ENCODE measurements at places on chromosomes 6 and 20.

DNA sequence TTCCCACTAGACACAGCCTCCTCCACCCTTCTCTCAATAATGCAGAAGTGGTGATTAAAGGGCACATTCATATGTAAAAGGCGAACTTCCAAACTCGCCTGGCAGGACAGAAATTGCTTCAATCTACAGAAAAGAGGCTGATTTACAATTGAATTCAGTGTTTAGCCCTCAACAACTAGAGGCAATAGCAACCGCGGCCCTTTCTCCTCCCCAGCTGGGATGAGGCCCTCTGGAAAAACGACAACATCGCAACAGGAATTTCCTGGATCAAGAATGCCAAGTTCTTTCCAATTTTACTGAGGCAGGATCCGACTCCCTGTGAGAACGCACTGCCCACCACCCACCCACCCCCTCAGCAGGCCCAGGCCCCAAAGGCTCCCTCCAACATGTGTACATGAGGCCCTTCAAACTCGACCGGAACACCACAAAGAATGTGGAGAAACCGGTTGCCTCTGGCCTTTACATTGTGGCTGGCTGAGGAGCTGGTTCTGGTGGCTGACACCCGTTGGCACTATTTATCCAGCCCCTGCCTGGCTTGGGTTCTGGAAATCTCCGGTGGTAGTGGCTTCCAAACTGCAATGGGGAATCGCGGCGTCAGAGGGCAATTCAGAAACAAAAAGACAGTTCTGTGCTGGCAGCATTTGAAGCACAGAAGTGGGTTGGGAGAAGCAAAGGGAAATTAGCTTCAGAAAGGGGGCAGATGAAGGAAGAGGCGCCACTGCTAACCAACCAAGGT, 36.8 kb downstream of the ZMYND8 start:
- no peak for DNase-seq

GRCh38 chr6:13537527-13537897, 36.9 kb upstream of the SIRT5 start:
- DNase-seq = no peak

DNA sequence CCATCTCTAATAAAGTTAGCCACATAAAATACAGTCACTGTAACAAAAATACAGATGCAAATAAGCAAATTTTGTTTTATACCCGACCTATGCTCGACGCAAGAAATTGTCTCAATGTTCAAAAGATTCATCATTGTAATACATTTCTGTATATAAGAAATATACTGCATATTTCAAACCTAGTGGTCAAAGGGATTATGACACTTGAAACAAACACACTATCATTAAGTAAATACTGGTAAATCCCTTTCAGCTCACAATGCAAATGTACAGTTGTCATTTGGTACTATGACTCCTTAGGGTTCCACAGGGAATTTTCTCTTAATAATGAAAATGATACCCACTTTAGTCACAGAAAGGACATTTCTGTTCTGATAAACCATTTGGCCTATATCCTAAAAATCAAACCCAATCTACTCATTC, 2.2 kb downstream of the HIVEP2 start:
- no peak for DNase-seq

- no peak for DNase-seq
Measured at GRCh38 chr6:69232496-69232895, 564.3 kb downstream of the LMBRD1 start.

- no peak for DNase-seq
Measured at GRCh38 chr6:85364344-85364743, 85.5 kb upstream of the NT5E start.

GRCh38 chr6:162290846-162291465, 436.6 kb downstream of the PRKN start:
- no peak for DNase-seq

DNA sequence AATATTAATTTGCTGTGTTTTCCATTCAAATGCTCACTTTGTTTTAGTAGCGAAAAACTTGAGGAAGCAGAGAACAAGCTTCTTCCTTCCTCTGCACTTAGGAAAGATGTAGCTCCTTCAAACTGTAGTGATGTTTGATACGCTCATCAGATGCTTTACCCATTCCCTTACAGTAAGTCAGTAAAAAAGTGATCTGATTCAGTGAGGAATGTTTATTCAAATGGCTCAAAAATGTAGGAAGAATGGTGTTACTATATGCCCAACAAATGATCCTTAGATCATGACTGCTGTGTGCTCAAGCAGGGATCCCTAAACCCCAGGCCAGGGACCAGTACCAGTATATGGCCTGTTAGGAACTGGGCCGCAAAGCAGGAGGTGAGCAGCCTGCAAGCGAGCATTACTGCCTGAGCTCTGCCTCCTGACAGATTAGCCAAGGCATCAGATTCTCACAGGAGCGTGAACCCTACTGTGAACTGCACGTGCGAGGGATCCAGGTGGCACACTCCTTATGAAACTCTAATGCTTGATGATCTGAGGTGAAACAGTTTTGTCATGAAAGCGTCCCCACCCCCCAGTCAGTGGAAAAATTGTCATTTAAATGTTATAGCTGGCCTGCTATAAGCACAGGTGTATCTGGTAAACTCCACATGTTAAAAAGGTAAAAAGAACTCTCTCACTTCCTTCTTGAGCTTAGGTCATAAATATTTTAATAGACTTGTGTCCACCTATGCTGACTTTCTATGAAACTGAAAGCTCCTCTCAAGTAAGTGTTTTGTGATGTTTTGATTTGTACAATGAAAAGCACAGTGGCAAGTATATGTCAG, 187.2 kb downstream of the FOXC1 start:
- no peak for DNase-seq

DNA sequence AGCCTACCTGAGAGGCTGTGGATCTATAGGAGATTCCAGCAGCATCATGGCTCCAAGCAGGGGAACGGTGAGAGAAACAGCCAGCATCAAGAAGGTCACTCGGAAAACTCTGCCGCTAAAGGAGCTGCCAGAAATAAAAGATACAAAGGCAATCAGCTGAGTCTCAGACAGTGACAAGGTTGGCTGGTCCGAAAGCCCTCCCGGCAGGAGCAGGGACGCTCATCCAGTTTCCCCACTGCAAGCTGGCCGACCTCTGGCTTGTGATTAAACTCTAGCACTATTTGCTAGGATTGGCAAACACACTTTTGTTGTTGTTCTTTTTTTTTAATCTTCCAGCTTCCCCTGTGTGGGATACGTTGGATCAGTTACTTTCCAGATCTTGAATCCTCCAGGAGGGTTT, 8.7 kb downstream of the APMAP start:
- no peak for DNase-seq

All from stimulated activated CD4-positive, alpha-beta T cell treated with anti-CD3 and anti-CD28 coated beads, Interleukin-1b, Interleukin-23, amount 100 ng/mL, for 1 hour (primary cell).